RKO (cell line): ENCODE measurements at places on chromosomes 5 and 9.

GRCh38 chr9:20835377-20836286 lies 151.6 kb downstream of the FOCAD start:
- DNase-seq = no peak

- no peak for DNase-seq
Observed at GRCh38 chr9:136562746-136563495, 17.1 kb upstream of the NOTCH1 start.

DNA sequence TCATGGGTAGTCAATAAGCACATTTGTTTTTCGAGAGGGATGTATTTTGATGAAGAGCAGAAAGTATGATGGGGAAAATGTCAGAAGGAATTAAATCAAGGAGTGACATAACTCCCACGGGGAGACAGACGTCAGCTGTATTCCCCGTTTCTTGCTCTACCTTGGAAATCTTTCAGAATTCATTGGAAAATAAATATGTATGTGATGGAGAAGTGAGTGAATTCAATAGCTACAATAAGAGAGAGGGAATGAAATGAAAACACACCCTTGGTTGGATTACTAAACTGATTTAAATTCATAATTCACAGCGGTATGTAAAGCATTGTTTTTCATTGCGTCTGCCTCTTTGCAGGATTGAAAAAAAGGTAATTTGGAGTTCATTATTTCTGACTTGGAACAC lies 209.7 kb upstream of the KLF4 start:
- DNase-seq = no peak

DNA sequence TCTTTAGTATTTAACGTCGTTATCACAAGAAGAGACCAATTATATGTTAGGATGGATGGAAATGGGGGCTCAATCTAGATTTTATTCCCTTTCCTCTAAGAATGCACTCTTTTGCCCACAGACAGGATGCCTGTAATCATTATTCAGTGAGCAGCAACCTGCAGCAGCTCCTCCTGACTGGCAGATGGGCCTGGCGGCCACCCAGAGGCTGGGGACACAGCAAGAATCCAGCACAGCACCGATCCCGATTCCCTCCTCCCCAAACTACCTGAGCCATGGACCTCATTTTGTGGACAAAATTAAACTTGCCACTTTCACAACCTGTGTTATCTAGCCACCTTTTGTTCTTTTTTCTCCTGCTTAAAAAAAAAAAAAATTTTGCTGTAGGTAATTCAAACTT lies 101.0 kb downstream of the USP20 start:
- no peak for DNase-seq

DNA sequence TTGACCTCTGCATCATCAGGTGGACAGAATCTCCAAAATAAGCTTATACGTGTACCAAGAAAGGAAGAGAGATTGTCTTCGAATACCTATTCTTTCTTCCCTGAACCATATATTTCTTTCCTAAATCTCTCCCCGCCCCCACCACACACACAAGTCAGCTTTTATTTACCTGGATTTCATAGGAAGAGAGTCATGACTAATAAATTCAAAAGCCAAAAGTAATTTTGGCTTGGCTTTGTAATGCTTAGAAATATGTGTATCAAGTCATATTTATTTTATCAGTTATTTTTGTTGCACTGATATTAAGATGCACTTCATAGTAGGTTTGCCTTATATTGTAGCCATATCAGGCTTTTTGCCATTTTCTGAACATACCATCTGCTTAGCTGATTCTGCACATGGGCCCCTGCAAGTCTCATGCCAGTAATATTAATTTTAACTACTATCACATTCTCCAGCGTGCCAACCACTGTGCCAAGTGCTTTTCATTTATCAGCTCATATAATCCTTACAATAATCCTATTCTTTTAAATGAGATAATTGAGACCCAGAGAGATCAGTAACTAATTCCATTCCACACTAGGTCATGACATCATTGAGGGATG lies 1405.3 kb upstream of the NUDT12 start:
- DNase-seq = no peak

- DNase-seq = no peak
Observed at GRCh38 chr9:16266648-16267276, 603.7 kb downstream of the BNC2 start.

- no peak for DNase-seq
Observed at GRCh38 chr5:79378510-79379186, 135.3 kb downstream of the HOMER1 start.

- no peak for DNase-seq
Observed at GRCh38 chr9:124897570-124898460, 35.9 kb downstream of the ARPC5L start.

DNA sequence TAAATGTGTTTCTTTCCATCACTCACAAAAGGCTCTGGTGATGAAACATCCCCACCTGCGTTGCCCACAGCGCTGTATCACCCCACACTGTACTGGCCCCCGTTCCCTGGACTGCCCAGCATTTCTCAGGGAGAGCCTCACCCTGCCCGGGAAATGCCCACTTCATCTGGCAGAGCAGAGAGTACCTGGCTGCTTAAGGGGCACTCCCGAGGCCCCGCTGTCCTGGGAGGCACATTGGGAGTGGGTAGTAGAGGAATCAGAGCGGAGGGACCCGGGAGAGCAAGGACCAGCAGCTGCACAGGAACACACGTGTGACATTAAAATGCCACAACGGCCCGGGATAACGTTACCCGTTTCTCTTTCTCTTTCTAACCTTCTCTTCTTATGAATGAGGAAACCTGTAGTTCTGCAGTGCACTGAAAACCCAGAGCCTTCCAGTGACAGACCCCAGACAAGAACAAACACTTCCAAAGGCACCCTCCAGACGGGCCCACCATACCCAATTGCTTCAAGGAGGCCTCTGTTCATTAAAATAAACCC lies 110.0 kb downstream of the ROR2 start:
- no peak for DNase-seq

DNA sequence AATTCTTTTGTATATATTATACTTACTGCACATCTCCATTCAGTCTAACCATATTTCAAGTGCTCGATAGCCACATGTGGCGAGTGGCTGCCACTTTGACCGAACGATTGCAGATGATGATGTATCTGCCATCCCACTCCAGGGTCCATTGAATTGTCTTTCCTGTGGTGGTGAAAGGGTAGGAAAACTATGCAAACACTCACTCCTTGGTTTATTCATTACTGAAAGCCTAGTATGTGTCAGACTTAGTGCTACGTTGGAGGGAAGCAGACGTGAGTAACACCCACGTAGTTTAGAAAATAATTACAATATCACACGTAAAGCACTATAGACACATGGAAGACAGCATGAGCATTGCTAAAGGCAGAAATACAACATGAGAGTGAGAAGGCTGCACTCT lies 353.7 kb downstream of the CSNK1G3 start:
- DNase-seq = peak; percentile 51

GRCh38 chr5:133327946-133328401 lies 276.2 kb downstream of the HSPA4 start:
- DNase-seq = no peak

DNA sequence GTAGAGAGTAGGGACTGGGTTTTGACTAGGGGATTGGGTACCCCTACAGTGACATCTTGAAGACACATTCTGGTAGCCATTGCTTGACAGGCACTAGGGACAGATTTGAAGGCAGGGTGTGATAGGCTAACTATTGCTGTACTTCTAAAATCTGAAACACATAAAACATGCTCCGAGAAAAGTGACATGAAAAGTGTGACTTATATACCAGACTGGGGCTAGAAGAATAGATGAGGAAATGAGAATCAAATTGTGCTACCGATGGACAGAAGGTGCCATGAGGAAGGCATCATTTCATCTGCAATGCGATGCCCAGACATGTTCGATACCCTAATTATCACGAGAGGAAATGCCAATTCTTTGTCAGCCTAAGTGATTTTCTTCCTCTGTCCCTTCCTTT lies 475.8 kb downstream of the SPOCK1 start:
- DNase-seq = no peak

DNA sequence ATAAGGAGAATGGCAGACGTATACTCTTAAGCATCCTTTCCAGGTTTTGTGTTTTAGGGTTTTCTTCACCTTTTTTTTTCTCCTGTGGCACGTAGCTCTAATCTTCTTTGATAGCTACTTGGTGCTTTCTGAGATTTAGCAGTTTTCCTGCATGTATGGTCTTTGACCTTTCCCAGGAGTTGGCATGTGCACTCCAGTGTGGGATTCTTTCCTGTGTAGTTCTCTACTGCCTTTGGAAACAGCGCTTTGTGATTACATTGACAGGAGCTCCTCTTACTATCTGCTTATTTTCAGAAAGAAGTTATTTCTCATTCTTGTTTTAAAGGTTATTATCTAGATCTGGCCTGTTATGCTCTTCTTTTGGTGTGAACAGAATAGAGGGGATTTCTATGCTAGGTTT lies 65.5 kb downstream of the UNC13B start:
- DNase-seq = no peak

DNA sequence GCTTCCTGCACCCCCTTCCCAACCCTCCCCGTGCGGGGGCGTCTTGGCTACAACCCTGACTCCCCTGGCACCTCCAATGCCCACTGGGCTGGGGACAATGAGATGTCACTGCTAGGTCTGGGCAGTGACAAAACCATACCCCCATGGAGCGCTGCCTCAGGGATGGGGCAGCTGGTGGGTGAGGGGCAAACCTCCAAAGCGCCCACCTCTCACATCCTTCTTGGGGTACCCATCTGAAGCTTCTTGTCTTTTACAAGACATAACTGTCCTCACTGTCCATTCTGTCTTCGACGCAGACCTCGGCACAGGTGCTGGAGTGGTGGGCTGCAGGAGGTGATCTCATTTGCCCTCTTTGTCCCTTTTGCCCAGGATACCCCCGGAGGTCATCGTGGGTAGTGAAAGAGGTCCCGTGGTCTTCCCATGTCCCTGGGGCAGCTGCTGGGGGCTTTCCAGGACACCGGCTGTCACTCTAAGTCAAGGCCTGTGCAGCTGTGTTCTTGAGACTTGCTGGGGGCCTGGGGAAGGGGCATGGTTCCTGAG lies 27.8 kb upstream of the CSF1R start:
- no peak for DNase-seq

- peak; percentile 58 for DNase-seq
Observed at GRCh38 chr9:22469928-22470544, 23.4 kb downstream of the DMRTA1 start.

DNA sequence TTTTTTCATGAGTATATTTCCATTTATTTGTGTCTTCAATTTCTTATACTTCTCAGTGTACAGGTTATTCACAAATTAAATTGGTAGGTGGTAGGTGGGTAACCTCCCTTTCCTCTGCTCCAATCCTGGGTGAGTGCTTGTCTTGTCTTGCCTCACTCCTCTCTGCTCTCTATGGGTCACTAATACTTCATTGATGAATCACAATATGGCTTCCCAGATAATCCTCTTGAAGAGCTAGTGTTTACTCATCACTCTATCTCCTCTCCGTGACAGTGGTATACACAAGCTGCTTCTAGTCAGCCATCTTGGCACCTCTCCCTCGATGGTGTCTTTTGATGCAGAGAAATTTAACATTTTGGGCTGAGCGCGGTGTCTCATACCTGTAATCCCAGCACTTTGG lies 331.8 kb upstream of the NMUR2 start:
- no peak for DNase-seq

DNA sequence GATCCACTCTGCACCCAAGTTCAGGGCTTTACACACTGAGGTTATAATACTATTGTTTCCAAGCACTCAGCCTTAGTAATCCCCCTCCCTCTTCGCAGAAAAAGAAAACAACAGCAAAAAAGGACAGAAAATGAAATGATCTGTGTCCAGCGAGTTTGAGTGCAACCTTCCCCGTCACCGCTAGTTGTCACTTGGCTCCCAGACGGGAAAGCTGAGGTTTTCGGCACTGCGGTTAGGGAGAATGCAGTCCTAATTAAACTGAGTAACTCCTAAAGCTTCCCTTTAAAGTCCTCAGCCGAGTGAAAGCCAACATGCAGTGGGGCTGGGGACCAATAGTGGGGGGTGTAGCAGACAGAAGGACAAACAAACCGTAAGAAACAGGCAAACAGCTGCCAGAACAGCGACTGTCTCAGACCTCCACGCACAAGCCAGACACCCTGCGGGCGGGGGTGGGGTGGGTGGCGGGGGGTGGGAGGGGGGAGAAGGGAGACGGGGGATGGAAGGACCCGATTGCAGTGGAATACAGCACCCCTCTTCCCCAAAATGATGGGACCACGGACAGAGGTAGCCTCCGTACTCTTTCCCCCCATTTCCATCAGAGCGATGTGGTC lies 680 bp downstream of the GLRA1 start:
- no peak for DNase-seq

DNA sequence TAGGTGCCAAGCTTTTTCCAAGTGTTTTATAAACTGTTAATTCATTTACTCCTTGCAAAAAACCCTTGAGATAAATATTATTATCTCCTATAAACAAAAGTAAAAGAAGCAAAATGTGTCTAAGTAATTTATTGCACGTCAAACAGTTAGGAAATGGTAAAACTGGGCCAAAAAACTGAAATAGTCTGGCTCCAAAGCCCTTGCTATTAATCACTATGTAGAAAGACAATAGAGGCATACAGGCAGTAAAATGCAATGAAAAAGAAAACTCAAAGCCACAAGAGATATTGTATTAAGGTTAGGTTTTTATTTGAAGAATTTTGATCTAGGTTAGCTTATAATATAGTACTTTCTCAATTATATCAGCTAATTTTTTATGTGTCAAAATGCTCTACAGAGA lies 457.7 kb downstream of the ANXA1 start:
- no peak for DNase-seq

GRCh38 chr5:54249210-54250028 lies 61.0 kb downstream of the ARL15 start:
- DNase-seq = no peak

- DNase-seq = no peak
Observed at GRCh38 chr5:19261879-19262278, 726.1 kb downstream of the CDH18 start.

DNA sequence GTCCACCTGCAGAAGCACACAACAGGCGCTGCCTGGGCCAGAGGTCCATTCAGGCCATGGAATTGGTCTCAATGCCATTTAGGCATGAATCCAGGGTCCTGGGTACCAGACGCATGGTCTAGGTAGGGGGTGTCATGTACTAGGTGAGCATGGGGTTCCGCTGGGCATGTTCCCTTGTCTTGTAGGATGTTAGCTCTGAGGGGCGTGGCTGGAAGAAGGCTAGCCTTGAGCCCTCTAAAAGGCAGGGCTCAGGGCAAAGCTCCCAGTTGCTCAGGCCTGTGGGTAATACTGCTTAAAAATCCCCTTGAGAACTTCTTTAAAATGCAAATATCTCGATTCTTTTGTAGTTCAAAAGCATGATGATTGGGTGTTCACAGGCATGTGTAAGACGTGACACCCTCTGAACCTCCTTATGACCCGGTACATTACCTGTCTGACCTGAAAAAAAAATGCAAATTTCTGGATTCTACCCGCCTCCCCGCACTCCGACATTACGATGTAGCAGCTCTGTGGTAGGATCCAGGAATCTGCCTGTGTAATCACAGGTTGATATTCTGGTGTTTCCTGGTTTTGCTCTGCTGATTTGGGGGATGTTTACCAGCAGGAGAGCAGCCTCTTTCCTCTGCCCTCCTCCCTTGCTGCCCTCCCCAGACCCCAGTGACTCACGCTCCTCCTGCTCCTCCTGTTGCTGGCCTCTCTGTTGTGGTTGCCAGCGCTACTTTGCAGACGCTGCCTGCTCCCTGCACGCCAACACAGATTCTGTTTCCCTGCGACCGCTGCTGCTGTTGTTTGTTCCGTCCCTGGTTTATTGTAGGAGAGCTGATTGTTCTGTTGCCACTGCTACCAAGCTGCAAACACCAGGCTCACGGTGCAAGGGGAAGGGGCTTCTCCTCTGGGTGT lies 5.7 kb downstream of the TMC1 start:
- no peak for DNase-seq

- peak; percentile 90 for DNase-seq
Observed at GRCh38 chr9:132669698-132670456, at the start of gene DDX31. DDX31 (minus strand) TSS chr9:132669983; CDS start chr9:132669934, 49 bp downstream.
